ENCODE measurements at places on chromosomes 2 and 18.
A peak's percentile ranks its signal among the peaks of the same experiment; 100 is the strongest.

DNA sequence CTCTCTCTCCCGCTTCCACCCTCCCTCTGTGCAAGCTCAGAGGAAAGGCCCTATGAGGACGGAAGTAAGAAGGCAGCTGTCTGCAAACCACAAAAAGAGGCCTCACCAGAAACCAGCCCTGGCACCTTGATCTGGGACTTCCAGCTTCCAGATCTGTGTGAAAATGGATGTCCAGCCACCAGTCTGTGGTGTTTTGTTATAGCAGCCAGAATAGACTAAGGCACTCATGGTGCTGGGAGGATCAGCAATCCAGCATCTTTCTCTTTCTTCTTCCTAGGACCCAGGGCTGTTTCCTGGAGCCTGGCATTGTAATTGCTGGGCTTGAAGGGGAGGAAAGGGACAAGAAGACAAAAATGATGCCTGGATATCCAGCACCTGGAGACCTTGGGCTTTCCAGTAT is 122.5 kb downstream of the SOCS6 start:
- no peak for DNase-seq

- peak; percentile 23 for DNase-seq
Observed at GRCh38 chr2:10863837-10864236, 47.9 kb upstream of the KCNF1 start.

GRCh38 chr2:165877565-165878550 is 75.7 kb downstream of the TTC21B start:
- no peak for DNase-seq

- DNase-seq = peak; percentile 70
Observed at GRCh38 chr2:64730551-64731262, 77.0 kb upstream of the SERTAD2 start.

DNA sequence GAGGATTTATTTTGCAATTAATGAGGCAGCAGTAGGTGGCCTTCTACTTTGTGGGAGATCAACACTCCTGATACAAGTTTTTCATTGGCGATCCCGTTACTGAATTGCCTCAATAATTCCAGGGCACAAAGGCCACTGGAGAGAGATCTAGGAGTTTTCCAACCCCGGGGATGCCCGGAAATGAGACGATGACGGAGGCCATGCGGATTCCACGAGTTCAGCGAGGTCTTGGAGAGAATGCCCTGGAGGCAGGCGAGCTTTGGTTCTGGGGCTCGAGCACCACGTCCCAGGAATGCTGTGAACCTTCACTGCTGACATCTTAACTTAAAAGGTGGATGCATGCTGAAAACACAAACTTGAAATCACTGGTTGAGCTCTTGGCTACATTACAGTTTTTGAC is 74.2 kb downstream of the LDLRAD4 start:
- DNase-seq = no peak

DNA sequence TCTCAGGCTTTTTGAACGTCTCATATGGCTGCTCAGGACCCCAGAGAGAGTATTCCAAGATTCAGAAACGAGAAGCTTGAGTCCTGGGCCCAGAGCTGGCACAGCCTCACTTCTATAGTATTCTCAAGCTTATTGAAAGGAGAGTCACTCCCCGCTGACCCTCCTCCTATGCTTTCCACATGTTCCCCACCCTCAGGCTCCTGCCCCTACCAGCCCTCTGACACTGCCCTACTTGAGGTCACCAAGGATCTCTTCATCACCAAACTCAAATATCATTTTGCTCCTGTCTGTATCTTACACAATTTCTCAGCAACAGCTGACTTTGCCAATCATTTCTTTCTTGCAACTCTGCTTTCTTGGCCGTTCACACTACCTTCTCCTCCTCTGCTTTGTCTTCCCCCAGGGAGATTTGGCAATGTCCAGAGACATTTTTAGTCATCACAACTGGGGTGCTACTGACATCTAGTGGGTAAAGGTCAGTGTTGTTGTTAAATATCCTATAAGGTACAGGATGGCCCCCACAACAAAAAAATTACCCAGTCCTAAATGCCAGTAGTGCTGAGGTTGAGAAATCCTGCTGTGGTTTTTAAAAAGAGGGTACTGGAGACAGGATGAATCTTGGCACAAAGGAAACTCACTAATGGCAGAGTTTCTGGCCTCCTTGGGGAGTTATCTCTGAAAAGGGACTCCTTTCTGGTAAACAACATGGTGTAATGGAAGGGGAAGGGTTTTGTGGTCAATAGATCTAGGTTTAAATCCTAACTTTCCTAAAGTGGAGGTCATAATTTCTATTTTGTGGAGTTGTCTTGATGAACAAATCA is 26.9 kb upstream of the INSIG2 start:
- DNase-seq = peak; percentile 72

DNA sequence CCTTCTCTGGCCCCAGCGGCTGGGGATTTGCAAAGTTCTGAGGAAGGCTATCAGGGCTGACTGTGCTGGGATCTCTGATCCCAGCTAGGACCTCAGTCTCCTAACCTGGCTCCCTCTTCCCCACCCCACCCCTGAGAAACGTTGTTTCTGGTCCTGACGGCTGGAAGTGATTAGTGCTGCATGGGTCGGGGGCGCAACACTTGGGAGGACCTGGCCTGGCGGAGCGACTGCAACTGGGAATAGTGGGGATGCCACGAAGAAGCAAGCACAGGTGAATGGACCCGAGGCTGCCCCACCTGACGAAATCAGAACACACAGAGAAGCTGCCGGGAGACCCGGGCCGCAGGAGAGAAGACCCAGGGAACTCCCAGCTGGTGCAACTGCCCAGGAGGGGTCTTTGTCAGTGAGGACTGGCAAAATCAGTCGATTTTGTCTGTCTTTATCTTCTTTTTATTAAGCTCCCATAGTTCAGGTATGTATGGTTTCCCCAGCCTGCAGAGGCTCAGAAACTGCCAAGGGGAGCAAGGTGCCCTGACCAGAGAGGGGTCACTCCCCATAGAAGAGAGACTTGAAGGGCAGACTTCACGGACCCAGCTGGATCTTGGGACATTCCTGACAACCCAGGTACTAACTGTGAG is 656 bp upstream of the LBX2 start:
- DNase-seq = no peak

DNA sequence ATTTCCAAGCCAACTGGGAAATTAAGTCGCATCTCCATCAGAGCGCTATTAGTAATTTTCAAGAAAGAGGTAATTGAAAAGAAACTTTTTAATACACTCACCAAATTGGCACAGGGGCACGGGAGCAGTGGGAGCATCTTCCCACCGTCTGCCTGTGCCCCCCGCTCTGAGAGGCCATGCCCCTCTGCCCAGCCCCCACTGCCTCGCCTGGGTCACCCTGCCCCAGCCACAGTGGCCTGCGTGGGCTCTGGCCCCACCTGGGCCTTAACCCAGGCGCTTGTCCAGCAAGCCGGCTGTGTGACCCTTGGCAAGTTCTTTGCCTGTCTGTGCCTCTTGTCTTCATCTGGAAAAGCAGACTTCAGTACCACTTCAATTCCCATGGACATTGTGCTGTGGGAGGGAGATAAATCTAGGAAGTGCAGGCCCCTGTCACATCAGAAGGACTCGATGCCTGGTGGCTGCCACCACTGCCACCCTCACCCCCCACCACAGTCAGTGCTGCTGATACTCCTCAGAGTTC is 31.9 kb downstream of the GLI2 start:
- DNase-seq = no peak

- DNase-seq = no peak
Observed at GRCh38 chr2:238131761-238132462, 6.6 kb upstream of the KLHL30 start.

- no peak for DNase-seq
Observed at GRCh38 chr2:191941376-191941929, 94.6 kb upstream of the CAVIN2 start.

DNA sequence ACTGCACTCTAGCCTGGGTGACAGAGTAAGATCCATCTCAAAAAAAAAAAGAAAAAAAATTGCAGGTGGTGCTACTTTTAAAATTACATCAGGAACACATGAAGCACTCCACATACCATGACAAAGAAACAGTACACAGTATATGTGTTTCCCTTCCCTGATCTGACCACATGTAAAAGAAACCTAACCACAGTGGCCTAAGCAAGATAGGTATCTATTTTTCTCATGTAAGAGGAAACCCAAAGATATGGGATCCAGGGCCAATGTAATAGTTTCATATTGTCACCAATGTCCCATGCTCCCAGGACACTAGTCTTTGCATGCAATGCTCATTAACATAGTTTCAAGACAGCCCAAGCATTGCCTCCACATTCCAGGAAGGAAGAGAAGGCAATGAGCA is 99.9 kb downstream of the DYM start:
- no peak for DNase-seq

DNA sequence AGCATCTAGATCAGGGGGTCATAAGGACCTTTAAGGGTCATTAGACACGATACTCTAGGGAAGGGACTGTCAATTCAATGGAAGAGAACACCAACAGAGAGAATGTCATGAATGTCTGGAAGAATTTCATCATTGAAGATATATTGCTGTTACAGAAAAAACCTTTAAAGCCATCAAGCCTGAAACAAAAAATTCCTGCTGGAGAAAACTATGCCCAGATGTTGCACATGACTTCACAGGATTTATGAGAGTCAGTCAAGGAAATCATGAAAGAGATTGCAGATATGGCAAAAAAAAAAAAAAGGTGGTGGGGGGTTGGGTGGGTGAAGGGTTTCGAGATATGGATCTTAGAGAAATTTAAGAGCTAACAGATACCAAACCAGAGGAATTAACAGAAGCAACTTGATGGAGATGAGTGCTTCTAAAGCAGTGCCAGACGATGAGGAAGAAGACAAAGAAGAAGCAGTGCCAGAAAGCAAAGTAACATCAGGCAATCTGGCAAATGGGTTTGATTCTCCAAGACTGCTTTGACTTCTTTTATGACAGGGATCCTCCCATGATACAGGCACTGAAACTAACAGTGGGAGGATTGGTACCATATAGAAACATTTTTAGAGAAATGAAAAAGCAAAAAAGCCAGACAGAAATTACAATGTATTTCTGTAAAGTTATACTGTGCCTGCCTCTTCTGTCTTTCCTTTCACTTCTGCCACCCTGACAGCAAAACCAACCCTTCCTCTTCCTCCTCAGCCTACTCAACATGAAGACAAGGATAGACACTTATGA is 28.5 kb downstream of the MAP4K3 start:
- peak; percentile 21 for DNase-seq

- DNase-seq = no peak
Observed at GRCh38 chr2:144959416-144959815, 439.5 kb upstream of the ZEB2 start.

- no peak for DNase-seq
Observed at GRCh38 chr2:7083580-7084509, 166.6 kb downstream of the RNF144A start.

- DNase-seq = no peak
Observed at GRCh38 chr18:31382107-31382506, 5.5 kb downstream of the DSG4 start.

DNA sequence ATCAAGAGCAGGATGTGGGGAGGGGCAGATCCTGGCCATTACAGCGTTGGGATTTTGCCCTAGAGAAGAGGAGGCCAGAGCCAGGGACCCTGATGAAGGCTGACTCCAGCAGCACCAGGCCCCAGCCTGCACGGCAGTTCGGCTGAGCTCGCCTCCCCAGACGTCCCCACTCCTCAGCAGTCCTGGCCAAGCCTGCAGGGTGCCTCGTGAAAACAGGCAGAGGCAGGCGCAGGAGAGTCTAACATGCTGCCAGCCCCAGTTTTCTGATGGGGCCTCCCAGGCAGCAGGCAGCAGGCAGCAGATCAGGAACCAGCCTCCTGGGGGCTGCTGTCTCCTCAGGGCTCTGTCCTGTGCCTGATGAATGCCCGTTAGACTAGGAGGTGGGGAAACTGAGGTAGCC is 19.7 kb upstream of the GLI2 start:
- DNase-seq = no peak

DNA sequence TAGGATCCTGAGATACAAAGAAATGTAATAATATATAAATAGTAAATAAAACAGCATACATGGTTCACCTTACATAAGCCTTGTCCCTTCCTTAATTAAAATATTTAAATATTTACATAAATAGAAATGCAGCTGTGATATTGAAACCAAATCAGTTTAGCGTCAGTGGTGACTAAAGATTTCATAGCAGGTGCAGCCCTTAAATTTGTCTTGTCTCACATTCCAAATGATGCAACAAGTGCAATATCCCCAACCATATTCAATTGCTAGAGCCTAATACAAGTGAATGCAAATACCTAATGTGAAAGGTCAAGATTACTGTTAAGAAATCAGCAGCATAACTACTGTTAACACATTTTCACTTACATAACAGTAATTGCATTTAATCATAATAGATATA is 539.5 kb downstream of the NYAP2 start:
- no peak for DNase-seq

GRCh38 chr2:63444565-63445288 is 143.6 kb downstream of the WDPCP start:
- DNase-seq = no peak

- no peak for DNase-seq
Observed at GRCh38 chr18:62741118-62741566, 25.8 kb downstream of the PHLPP1 start.

GRCh38 chr2:169131587-169132512 is 62.5 kb downstream of the DHRS9 start:
- peak; percentile 63 for DNase-seq

- no peak for DNase-seq
Observed at GRCh38 chr2:96147593-96148201, 2.5 kb upstream of the DUSP2 start.

Measured in B cell (primary cell).